ENCODE measurements at places on chromosomes 6 and 20.
A peak's percentile ranks its signal among the peaks of the same experiment; 100 is the strongest.

DNA sequence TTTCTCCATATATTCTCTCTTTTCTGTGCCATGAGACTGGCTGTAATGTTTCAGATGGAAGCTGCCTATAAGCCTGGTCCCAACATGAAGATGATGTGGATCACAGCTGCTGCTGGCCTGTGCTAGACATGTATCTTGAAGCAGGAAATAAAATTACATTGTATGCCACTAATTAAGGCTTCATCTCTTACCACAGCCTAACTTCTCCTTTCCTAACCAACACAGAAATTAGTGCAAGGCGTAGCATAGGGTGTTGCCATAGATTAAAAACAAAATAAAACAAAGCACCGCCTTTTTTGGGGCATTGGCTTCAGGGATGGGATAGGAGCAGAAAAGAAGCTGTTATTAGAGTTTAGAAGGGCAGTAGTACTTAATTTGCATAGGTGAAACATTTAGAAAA lies 4.7 kb upstream of the SLC17A4 start:
- no peak for DNase-seq

DNA sequence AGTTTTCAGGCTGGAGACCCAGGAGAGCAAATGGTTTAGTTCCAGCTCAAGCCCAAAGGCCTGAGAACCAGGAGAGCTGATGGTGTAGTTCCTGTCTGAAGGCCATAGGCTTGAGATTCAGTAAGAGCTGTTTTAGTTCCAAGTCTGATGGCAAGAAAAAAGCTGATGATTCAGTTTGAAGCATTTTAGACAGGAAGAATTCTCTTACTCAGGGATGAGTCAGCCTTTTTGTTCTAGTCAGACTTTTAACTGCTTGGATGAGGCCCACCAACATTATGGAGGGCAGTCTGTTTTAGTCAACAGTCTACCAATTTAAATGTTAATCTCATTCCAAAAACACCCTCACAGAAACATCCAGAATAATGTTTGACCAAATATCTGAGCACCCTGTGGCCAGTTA lies 2.5 kb downstream of the ZSCAN26 start:
- DNase-seq: peak; percentile 45

DNA sequence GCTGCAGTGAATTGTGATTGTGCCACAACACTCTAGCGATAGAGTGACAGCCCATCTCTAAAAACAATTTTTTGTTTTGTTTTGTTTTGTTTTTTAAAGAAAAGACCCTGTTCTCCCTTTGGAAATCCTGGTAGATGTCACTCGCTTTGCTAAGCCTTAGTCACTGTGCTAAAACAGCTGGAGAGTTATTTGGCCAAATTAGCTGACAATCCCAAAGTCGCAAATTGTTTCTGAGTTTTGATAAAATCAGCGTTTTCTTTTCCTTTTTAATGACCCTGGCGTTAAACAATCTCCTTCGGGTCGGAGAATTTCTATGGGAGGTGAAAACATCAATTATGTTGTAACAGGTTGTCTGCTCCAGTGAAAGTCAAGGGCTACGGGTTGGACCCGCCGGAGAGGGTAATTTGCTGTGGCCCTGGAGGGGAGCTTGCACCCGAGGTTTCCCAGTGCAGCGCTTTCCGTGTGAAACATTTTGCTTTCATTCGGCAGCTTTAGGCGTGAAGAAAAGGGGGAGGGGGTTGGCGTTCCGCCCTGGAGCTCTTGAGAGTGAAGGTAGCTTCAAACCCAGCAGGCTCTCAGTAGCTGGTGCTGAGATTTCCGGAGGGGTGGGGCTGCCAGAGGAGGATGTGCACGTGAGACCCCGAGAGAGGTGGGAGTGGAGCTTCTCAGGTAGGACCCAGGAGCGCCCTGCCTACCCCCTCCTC lies 296.6 kb downstream of the PHACTR1 start:
- no peak for DNase-seq

- DNase-seq: no peak
These were observed 326.4 kb upstream of the KHDRBS2 start for GRCh38 chr6:62612471-62612870.

DNA sequence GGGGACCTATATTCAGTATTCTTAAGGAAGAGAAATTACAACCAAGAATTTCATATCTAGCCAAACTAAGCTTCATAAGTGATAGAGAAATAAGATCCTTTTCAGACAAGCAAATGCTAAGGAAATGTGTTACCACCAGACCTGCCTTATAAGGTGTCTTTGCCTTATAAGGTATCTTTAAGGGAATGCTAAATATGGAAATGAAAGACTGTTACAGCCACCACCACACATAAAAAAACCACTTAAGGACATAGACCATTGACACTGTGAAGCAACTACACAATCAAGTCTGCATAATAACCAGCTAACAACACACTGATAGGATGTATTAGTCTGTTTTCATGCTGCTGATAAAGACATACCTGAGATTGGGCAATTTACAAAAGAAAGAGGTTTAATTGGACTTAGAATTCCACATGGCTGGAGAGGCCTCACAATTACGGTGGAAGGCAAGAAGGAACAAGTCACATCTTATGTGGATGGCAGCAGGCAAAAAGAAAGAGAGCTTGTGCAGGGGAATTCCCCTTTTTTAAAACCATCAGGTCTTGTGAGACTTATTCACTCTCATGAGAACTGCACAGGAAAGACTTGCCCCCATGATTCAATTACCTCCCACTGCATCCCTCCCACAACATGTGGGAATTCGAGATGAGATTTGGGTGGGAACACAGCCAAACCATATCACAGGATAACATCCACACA lies 119.2 kb upstream of the LAMA2 start:
- no peak for DNase-seq

- no peak for DNase-seq
These were observed 272.9 kb downstream of the PRL start for GRCh38 chr6:22023937-22024336.

GRCh38 chr6:24691550-24691949 lies 24.7 kb downstream of the ACOT13 start:
- DNase-seq: no peak

GRCh38 chr20:41531518-41532275 lies 86.5 kb downstream of the CHD6 start:
- DNase-seq: no peak

DNA sequence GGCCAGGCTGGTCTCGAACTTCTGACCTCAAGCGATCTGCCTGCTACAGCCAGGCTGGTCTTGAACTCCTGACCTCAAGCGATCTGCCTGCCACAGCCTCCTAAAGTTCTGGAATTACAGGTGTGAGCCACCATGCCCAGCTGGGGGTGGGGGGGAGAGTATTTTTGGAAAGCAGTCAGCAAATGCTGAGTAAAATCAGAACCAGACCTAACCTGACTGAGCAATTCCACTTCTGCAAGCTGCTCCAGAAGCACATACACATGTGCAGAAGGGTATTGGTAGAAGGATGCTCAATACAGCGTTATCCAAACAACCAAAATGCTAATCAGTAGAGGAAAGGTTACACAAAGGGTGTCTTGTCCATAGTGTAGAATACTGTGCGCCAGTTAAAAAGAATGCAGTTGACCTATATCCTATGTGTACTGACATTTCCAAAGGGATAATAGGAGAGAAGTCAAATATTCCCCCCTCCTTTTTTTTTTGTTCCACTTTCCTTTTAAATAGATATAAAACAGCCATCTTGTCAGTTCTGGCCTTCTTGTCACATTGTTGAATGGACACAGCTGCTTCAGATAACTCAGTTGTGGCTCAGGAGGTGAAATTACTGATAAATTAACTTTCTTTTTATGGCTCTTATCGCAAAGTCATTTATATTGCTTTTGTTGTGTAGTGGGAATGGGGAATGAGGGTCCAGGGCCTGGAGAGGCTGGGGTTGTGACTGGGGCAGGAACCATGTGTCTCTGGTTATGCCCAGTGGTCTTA lies 74.6 kb downstream of the DTD1 start:
- DNase-seq: no peak

DNA sequence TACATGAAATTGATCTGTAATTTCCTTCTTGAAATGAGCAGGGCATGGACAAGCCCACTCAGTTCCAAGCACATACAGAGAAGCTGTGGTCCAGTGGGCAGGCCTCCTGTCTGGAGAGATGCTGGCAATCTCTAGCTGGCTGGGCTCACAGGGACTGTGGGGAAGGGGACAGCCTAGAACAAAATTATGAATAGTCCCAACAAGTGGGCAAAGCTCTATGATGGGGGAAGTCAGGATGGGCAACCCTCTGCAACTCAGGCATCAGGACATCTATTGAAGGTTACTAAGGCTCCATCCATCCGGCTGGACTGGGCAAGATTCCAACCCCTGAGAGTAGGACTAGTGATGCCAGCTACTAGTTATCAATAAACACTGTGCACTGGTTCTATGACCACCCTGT lies 40.9 kb downstream of the TRERF1 start:
- DNase-seq: no peak

DNA sequence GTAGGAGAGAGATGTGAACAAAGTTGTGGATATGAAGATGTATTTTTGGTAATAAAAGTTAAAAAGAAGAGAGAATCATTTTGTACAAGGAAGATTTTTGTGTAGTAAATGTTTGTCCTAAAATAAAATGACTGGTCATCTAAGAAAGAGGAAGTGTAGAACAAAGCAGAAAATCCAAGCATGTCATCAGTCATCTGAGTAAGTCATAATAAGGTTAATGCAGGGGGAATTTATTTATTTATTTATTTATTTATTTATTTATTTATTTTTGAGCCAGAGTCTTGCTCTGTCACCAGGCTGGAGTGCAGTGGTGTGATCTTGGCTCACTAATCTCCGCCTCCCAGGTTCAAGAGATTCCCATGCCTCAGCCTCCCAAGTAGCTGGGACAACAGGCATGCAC lies 15.7 kb upstream of the CGA start:
- DNase-seq: no peak

- no peak for DNase-seq
These were observed 25.3 kb downstream of the ZNF217 start for GRCh38 chr20:53568351-53568750.

GRCh38 chr6:166922937-166923336 lies 33.4 kb downstream of the RNASET2 start:
- DNase-seq: no peak

GRCh38 chr6:106866875-106867658 lies 107.5 kb downstream of the CD24 start:
- DNase-seq: no peak

DNA sequence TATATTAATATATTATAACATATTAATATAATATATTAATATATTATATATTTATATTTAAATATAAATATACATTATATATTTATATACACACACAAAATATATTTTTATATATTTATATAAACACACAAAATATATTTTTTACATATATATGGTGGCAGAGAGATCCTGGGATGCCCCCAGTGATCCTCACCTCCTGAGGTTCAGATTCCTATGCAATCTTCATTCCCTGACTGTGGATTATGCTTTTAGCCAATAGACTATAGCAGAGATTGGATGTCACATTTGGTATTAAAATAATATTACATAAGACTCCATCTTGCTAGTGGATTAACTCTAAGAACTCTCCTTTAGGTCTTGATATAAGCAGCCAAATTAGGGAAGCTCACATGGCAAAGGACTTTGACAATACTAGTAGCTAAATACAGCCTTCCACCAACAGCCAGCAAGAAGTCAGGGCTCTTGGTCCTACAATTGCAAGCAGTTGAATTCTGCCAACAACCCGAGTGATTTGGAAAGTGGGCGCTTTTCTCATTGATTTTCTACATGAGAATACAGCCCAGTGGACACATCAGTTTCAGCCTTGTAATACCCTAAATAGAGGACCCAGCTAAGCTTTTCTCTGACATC lies 681.0 kb downstream of the C6orf118 start:
- DNase-seq: no peak
